Naive thymus-derived CD8-positive, alpha-beta T cell (primary cell): ENCODE measurements at places on chromosomes 6 and 20. TPM values are rescaled to one million over a fixed set of nuclear protein-coding genes. Genes with fewer than 3 reads are reported as not detected.

The CNBD2 gene
- 6.4 TPM for polyA plus RNA-seq

The CALHM4 gene
- polyA plus RNA-seq = not detected

The PIM1 gene
- 196 TPM for polyA plus RNA-seq

The HLA-DPA1 gene
- 121 TPM for polyA plus RNA-seq

The NKX2-2 gene
- polyA plus RNA-seq = not detected

The DPPA5 gene
- polyA plus RNA-seq = not detected

The SUMO4 gene
- 0.30 TPM for polyA plus RNA-seq

The NAPB gene
- polyA plus RNA-seq = 3.4 TPM

The GNAS-AS1 gene
- polyA plus RNA-seq = not detected

DNA sequence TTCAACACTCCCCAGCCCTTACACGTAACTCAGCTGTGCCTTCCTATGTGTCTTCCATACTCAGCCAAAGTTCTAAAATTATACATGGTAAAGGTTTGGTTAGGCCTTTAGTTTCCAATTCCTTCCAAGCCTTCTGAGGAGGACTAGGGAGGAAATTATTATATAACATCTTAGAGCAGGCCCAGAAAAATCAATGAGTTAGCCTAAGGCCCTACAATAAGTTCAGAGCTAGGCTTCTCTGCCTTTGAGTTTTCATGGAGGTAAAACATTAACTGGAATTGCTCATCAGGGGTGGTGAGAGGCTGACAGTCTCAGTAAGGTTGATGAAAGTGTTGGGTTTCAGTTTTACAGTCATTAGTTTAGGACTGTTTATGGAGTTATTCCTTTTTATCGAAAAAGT is 286.0 kb downstream of the ADGB start:
- DNase-seq = no peak

- DNase-seq = no peak
Observed at GRCh38 chr6:157316871-157317814, 6.2 kb downstream of the TMEM242 start.

DNA sequence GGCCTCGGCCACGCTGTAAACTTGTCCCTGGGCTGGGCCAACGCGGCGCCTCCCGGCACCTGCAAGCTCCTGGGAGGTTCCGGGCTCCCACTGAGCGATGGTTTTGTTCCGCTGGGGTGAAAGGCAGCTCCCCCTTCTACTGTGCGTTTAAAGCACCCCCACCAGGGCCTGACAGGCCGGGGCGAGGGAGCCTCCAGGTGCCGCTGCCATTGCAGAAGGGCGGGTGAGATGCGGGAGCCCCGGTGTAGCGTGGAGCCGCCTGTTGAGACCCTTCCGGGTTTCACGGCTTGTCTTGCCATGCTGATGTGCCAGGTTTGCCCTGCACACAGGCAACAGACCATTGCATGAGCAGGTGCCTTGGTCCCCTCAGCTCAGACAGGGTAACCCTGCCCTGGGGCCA is 2.9 kb downstream of the COL20A1 start:
- DNase-seq = no peak

DNA sequence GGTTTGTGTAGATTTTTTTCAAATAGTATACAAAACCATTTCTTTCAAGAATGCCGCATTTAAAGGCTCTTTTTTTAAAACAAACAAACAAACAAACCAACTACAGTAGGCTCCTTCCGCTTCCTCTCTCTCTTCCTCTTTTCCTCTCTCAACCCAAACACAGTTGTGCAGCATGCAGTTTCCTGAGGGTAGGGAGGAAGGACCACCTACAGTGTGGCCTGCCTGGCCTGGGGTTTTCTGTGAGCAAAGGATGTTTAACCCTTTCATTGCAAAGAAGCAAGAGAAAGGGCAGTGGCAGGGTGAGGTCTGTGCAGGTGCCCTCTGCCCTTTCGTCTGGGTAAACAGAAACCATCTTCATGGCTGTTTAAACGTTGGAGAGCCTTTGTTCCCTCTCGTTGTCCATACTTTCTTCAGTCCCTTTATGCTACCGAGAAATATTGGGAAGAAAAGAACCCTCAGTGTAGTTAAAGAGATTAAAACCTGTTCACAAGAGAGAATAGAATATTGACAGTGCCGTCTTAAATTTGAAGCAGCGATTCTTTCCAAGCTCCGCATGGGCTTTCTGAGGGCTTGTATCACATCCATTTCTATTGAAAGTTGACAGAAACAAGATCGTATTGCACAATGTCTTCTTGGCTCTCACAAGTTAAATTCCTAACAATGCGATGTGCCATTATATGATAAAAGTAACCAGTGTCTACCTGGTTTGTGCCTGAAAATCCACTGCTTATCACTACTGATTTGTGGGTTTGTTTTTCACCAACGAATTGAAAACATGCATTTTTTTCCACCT is 215.5 kb upstream of the SNX9 start:
- DNase-seq = no peak

DNA sequence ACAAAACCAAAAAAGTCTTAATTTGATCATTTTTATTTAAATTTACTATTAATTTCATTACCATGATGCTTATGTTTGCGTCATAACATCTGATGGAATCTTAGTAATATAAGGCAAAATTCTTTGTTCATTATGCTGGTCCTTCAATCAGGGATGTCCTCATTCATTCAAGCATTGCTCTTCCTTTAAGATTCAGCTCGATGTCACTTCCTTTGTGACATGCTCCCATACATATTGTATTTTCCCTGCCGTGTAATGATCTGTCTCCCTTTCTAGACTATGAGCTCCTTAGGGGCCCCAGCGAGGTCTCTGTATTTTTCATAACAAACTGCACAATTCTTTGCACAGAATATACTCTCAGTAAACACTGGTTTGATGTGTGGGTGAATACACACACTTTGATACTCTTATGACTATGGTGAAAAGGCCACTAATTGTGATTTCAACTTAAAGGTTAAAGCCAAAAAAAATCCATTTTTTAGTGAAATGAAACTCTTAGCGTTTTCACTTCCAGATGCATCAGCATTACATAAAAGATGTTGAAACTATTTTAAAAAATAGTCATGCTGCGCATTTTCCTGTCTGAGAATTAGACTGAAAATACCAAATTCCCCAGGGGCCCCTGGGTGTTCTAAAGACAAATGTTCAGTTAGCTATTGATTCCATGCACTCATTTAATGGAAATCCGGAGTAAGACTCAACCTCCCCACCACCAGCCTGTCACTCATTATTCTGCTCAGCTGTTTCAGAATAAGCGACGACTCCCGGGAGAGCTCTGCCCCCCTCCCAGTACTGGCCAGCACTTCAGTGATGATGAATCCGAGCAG is 169.7 kb downstream of the ATXN1 start:
- DNase-seq = no peak

GRCh38 chr6:138652824-138653223 is 120.7 kb upstream of the CCDC28A start:
- no peak for DNase-seq

DNA sequence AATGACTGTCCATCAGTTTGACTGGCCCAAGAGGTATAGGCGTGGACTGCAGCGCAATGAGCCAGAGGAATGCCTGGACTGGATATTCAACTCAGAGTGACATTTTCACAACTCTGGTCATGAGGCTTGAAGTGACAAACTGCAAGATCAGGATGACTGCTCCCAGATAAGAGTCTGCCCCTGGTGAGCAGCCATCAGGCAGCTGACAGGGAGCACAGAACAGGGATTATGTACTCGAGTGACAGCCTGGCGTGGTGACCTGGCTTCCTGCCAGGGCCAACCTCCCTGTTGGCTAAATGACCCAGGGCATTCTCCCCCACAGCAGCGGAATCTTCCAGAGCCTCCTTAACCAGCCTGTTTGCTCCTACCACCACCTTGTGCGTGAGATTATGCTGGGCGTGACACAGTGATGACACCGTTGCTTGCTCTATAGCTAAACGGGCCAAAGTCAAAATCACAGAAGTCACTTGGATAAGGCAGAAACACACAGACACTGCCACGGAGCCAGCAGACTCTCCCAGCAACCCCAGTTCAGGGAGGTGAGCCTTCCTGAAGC is 209.1 kb upstream of the JARID2 start:
- DNase-seq = no peak

GRCh38 chr6:153123801-153124200 is 7.3 kb downstream of the RGS17 start:
- DNase-seq = no peak

DNA sequence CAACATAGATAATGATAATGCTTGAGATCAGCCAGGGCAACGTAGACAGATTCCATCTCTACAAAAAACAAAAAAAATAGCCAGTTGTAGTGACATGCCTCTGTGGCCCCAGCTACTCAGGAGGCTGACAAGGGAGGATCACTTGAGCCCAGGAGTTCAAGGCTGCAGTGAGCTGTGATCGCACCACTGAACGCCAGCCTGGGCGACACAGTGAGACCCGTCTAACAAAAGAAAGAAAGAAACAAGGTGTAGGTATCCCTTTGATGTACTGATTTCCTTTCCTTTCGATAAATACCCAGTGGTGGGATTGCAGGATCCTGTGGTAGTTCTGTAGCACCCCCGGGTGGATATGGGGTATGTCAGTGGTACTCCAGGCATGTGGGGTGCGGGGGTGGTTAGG is 48.2 kb upstream of the ADTRP start:
- no peak for DNase-seq

GRCh38 chr6:22071270-22072041 is 225.4 kb downstream of the PRL start:
- no peak for DNase-seq

DNA sequence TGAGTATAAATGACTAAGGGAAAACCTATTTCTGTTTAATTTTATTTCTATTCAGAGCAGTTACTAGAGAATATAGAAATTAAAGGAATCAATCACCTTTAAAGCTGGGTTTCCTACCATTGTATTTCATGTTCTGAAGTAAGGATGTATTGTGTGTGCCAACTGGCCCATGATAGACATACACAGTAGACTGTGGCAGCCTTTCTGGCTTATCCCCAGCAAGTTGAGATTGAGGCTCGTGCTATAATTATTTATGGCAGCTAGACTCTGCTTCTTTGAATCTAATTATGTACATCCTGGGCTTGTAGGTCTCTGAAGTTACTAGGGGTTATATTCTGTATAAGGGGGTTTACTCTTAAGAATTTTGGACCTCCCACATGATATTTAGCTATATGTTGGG is 44.4 kb downstream of the ZNF292 start:
- DNase-seq = no peak

- DNase-seq = no peak
Observed at GRCh38 chr6:64263778-64264177, 628.2 kb downstream of the PHF3 start.

DNA sequence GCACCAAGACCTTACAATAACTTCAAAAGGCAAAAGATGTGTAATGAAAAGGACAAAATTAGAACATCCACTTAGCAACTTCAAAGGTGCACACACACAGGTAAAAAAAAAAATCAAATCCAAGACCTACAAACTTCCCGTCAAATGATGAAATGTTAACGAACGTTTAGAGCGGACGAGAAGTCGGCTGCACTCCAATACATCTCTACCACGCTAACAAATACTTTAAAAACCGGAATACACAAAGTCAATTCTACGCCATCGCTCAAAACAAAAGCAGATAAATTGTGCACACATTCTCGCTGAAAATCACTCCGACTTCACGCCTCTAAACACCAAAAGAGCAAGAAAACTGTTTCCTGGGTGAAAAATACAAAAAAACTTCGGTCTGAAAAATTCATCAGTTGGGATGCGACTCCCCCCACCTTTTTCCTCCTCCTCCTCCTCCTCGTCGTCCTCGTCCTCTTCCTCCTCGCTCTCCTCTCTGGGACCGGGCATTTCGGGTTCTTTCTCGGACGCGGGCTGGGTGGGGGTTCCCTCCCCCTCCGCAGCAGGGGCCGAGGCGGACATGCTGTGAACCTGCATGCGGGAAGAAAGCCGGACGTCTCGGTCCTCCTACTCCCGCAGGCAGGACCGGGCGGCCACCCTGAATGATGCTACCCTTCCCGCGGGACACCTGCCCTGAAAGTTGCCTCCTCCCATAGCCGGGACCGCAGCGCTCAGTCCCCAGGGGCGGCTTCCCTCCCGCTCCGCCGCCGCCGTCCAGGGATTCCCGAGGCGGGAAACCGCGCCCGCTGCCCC is 712 bp downstream of the DEK start:
- DNase-seq = no peak

DNA sequence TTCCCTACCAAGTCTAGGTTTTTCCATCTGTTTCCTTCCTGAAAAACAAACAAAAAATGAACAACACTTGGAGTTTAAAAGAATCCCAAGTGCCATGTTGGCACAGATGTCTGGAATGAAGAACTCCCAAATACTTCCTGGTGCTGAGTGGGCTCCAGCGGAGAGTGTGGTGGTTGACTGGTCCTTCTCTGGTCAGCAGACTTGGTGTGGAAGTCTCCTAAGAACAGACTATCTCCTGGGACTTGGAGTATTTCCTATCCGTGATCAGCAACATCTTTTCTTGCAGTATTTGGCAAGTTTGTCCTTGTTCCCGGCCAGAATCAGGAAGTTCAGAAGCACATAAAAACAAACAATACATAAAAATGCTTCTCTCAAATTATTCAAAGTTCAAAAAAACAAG is 154.1 kb downstream of the MTFR2 start:
- no peak for DNase-seq

- no peak for DNase-seq
Observed at GRCh38 chr6:125314009-125314581, 12.3 kb upstream of the HDDC2 start.

GRCh38 chr20:2640899-2641298 is 11.5 kb upstream of the NOP56 start:
- no peak for DNase-seq

GRCh38 chr6:16819752-16820151 is 58.5 kb upstream of the ATXN1 start:
- DNase-seq = no peak

DNA sequence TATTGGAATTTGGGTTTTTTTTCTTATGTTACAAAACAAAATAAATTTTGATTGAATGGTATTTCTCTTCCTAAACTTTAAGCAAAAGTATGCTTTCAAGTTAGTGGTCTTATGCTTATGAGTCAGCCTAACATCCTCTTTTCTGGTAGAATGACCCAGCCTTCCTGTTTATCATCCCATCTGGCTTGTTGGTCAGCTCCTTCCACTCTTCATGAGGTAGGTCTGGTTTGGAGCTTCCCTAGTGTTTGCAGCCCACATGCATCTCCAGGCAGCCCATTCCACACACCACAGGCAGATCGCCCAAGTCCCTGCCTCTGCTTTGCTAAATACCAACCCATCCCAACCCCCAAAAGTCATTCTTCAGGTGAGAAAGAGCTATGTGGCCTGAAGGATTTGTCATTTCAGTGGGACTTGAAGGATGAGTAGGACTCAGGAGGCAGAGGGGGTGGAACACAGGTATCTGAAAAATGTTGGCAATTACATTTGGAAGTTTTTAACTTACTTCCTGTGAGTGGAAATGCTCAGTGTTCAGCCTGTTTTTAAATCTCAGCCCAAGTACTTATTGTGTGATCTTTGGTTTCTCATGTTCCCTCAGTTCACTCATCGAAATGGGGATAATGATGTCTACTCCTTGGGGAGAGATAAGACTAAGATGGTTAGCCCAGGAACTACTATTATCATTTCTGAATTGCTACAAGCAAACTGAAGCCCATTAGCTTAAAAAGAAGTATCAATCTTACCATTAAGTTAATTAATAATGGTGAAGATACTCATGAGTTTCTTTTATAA is 294.0 kb downstream of the ADGB start:
- no peak for DNase-seq
